ENCODE measurements at places on chromosomes 2 and 18.
A peak's percentile ranks its signal among the peaks of the same experiment; 100 is the strongest.

DNA sequence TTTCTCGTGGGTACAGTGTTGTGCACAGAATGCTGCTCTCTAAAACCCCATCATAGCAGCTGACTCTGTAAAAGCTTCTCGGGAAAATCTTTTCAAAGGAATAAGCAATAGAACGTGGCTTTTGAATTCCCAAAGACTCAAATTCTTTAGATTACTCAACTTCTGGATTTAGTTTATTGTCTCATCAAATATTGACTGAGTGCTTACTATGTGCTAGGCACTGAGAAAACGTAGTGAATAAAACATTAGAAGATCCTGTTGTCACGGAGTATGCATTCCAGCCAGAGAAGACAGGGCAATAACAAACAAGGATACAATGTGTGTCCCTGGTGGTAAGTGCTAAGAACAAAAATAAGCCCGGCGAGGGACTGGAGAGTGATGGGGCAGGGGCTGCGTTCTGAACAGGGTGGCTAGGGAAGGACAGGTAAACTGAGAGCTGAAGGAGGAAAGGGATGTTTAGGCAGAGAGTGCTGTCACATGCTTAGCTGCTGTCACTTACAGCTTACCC, 178.2 kb upstream of the SIX3 start:
- H3K27me3 ChIP-seq: no peaks in the 10 kb centered on the region
- no peaks in the 10 kb centered on the region for H3K4me1 ChIP-seq
- no peak for DNase-seq
- no peak overlapping the region for H3K4me3 ChIP-seq
- H3K36me3 ChIP-seq: no peaks in the 10 kb centered on the region

DNA sequence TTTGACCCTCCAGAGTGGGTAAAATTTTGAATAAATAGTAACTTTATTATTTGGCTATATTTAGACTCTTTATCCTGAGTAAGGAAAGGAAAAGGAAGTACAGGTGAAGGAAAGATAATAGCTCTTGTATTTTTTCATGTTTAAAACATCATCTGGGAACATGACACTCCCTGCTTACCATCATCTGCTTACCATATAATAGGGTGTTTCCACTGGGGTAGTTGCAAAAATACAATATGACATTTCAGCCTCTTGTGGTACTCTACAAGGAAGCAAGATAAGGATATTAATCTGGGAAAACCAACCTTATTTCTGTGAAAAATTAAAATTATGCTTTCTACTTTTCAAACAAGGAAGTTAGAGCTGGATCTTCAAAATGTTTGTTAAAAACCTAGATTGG, 9.9 kb downstream of the RELCH start:
- no peak overlapping the region for H3K4me3 ChIP-seq
- 0 out of 2 replicates have a peak, but pooled peaks cover 6% of the 10 kb centered on the region for H3K4me1 ChIP-seq
- H3K27me3 ChIP-seq: no peaks in the 10 kb centered on the region
- no peak overlapping the region for H3K27ac ChIP-seq
- no peak for DNase-seq
- no peaks in the 10 kb centered on the region for H3K36me3 ChIP-seq

- no peak overlapping the region for H3K27ac ChIP-seq
- no peak for DNase-seq
- no peaks in the 10 kb centered on the region for H3K36me3 ChIP-seq
- no peaks in the 10 kb centered on the region for H3K4me1 ChIP-seq
Measured at GRCh38 chr18:9709304-9709877, 1.3 kb downstream of the RAB31 start.

- peaks cover 55% of the 10 kb centered on the region for H3K36me3 ChIP-seq
- no peak overlapping the region for H3K4me3 ChIP-seq
- no peaks in the 10 kb centered on the region for H3K27me3 ChIP-seq
- H3K27ac ChIP-seq: peak overlapping the region; percentile 52
- peaks cover 17% of the 10 kb centered on the region for H3K4me1 ChIP-seq
Measured at GRCh38 chr18:49041435-49042245, 90.9 kb upstream of the SMAD7 start.

DNA sequence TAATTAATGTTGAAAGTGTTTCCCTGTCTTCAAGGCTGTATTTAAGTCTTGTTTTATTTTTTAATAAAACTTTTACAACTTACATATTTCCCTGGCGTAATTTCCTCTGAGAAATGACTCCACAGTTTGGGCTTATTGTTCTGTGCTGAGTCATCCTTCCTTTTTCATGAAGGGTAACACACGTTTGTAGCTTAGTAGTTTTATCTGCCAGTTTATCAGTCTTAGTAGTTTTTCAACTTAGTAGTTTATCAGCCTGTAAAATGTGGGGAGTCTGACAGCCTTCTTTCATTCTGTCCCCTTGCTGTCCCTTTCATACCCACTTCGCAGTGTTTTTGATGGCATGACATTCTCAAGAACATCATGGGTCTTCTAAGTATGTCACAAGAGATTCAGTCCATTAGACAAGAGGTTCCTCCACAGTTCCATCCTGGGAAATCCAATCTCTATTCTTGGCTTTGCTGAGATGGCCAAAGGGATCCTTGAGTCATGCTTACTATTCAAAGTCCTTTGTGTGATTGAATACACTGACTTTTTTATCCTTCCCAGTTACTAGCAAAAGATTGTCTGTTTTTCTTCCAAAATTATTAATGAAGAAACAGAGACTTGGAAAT, 60.0 kb upstream of the SGPP2 start:
- no peaks in the 10 kb centered on the region for H3K27me3 ChIP-seq
- no peaks in the 10 kb centered on the region for H3K36me3 ChIP-seq
- H3K27ac ChIP-seq: no peak overlapping the region
- no peaks in the 10 kb centered on the region for H3K4me1 ChIP-seq
- no peak for DNase-seq

Measured in DND-41 (cell line).